ENCODE measurements at places on chromosomes 4 and X.
A peak's percentile ranks its signal among the peaks of the same experiment; 100 is the strongest.

- DNase-seq, result no peak
Observed at GRCh38 chr4:25951390-25951952, 37.5 kb downstream of the SMIM20 start.

GRCh38 chr4:97073194-97073593 lies 1070.1 kb downstream of the STPG2 start:
- DNase-seq, result no peak

- DNase-seq, result no peak
Observed at GRCh38 chr4:180630012-180630665, 1613.1 kb upstream of the TENM3 start.

DNA sequence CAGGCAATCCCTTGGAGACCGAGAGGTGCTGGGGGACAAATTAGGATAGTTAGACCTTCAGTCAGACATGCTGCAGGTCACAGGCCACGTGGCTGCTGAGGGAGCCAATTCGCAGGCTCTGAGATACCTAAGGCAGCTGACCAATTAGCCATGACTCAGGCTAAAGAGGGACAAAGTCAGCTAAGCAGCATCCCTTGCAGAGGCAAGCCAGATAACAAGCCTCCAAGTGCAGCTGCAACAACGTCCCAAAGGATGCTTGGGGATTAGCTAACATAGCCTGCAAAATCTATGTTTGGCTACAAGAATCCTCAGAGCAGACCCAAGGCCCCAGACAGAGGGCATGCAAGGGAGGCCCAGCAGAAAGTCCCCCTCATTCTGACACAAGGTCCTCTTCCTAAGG lies 93.5 kb downstream of the SEL1L3 start:
- no peak for DNase-seq

- DNase-seq, result no peak
Observed at GRCh38 chr4:142557239-142557801, 288.8 kb downstream of the INPP4B start.

DNA sequence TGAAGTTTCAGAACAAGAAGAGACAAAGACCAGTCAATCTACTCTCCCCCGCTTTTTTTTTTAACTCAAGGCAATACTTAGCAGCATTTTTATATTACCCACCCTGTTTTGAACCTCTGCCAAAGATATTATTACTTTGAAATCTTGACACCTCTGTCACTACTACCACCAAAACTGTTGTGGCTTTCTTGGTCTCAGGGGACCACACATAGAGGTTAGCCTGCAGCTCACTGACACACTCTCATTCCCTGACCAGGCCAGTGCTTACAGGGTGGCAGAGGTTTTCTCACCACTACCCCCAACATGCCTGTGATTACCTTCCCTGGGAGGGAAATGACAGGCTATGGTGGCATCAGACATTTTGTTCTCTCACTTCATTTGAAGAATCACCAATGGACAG lies 137.4 kb upstream of the STIM2 start:
- DNase-seq, result no peak

- DNase-seq, result no peak
Observed at GRCh38 chrX:24658421-24658820, 11.3 kb upstream of the PCYT1B start.

DNA sequence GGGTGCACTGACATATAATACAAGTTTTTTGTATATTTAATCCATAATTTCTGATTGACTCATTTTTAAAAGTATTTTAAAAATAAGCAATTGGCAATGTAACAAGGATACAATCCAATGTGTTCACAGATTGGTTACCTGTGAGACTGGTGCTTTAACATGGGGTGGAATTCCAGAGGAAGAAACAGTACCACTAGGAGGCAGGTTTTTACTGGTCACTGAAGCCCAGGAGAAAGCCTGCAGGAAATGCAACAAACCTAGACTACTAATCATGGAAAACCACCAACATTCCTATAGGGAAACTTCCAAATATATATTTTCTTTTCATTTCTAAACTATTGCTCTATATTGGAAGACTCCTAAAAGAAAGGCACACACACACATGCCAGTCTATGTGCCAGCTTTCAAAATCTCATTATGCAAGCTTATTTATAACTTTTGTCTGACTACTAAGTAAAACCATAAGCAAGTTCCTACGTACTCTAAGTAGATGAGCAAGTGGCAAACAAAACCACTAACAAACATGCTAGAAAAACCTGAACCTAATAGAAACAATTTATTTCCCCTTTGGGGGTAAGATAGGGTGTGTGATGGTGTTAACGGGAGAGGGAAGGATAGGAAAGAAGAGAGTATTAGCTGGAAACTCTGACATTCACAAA lies 19.2 kb downstream of the G3BP2 start:
- DNase-seq, result no peak

DNA sequence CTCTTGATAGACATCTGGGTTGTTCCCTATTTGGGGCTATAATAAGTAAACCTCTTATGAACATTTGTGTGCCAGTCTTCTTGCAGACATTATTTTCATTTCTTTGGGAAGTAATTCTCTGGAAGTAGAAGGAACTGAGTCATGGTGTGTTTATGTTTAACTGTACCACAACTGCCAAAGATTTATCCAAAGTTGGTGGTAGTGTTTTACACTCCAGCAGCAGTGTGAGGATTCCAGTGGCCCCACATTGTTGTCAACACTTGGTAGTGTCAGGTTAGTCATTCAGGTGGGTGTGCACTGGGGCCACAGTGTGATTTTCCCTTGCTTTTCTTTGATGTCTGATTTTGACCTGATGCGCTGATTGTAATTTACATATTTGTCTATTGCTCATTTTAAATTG lies 5.0 kb upstream of the UVSSA start:
- DNase-seq, result no peak

- no peak for DNase-seq
Observed at GRCh38 chrX:136584545-136584944, 52.5 kb downstream of the VGLL1 start.

DNA sequence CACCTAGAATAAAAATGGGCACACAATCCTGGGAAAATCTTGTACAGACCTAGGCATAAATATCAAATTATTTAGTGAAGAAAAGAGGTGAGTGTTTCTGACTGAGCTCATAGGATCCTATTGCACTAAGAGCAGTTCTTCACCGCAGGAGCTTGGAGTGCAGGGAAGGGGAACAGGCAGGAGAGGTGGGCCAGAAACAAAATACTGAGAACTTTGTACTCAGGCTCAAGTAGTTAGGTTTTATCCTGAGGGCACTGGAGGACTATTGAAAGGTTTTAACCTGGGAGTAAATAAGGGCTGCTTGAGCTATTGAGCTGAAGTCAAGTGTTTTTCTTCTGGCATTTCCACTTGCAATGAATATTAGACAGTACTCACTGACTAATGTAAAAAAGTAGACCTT lies 12.2 kb downstream of the EPHA5 start:
- DNase-seq, result no peak

DNA sequence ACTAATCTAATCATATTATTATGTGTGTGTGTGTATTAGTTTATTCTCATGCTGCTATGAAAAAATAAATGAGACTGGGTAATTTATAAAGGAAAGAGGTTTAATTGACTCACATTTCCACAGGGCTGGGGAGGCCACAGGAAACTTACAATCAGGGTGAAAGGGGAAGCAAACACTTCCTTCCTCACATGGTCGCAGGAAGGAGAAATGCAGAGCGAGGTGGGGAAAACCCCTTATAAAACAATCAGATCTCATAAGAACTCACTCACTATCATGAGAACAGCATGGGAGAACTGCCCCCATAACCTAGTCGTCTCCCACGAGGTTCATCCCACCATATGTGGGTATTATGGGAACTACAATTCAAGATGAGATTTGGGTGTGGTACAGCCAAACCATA lies 190.9 kb upstream of the TAPT1 start:
- no peak for DNase-seq

GRCh38 chr4:76174216-76174615 lies 26.0 kb upstream of the NUP54 start:
- DNase-seq, result no peak

- DNase-seq, result no peak
Observed at GRCh38 chr4:150491132-150492049, 90.6 kb upstream of the MAB21L2 start.

GRCh38 chr4:148481636-148482035 lies 39.4 kb upstream of the NR3C2 start:
- DNase-seq, result no peak

DNA sequence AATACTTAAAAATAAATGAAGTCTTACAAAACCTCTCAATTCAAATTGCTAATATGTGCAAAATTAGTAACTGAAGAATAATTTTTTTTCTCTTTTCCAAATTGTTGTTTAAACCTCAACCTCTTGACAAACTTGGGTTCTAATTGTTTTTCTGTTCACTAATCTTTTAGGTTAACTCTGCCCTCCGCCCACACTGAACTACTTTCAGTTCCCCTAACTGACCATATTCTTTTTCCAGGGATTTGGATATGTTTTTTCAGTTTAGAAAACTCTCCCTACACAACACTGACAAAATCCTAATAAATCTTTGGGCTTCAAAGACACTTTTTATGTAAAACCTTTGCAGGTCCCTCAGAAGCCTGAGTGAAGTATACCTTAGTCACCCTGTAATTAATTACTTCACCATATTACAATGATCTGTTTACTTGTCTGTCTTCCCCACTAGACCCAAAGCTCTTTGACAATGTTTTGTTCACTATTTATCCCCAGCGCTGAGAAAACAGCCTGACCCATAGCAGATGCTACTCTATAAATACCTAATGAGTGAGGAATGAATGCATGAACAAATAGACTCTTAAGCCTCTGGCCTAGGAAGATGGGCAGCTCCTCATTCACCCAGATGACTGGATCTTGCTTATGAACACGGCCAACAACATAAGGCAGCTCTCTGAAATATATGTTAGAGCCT lies 134.9 kb downstream of the MAML3 start:
- DNase-seq, result no peak

GRCh38 chrX:39645178-39645895 lies 452.4 kb downstream of the BCOR start:
- DNase-seq, result no peak

DNA sequence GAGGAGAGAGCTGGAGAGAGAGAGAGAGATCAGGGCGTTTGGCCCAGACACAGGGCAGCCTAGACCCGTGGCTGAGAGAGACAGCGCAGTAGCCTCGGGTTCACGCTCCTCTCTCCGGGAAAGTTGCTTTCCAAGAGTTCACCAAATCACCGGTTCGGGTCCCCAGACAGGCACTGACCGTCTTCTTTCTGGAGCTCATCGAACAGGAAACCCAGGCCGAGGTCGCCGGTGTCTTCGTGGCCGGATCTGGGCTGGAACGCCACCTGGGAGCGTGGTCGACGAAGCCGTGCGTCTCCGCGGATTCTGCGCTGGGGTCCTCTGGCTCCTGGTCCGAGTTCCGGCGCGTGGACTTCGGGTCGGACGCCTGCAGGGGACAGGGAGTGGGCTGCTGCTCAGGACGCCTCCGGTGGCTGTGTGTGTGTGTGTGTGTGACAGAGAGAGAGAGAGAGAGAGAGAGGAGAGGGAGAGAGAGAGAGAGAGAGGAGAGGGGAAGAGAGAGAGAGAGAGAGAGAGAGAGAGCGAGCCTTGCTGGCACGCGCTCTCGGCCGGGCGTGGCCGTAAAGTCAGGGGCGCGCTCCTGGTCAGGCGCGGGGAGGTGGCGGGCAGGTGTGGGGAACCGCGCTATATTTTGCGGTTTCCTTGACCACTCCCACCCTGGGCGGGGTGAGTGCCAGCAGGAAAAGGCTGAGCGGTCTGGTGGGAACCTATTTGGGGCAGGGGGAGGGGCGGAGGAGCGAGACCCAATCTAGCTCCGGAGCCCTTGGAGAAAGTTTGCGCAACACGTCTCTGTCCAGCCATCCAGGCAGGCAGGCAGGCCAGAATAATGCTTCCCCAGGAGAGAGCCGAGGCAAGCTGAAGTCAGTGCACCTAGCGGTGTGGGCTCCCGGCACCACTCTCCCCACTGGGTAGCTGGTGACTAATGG lies 62.1 kb downstream of the RHOXF2B start:
- no peak for DNase-seq

DNA sequence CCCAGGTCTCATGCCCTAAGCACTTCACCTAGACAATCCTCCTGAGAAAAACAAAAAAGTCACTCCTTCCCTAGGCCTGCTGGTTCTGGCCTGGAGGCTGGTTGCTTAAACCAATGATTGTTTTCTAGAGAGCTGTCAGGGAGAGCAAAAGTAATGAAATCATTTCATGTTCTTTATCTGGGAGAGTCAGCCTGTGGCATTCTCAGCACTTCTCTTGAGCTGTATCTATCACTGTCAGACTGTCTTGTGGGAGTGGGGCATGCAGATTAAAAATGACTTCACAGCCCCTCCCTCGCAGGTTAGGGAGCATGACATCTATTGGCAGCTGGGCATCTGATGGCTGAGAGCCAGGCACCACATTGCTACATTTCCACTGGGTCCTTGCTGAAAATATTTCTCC lies 20.4 kb upstream of the TMEM154 start:
- DNase-seq, result no peak

- DNase-seq, result peak; percentile 17
Observed at GRCh38 chrX:123961268-123962005, at the start of gene STAG2. Gene STAG2 (plus strand): TSS chrX:123961706. CDS start chrX:124022628, 60,922 bp downstream.

- DNase-seq, result no peak
Observed at GRCh38 chr4:149277705-149278104, 537.9 kb downstream of the IQCM start.

DNA sequence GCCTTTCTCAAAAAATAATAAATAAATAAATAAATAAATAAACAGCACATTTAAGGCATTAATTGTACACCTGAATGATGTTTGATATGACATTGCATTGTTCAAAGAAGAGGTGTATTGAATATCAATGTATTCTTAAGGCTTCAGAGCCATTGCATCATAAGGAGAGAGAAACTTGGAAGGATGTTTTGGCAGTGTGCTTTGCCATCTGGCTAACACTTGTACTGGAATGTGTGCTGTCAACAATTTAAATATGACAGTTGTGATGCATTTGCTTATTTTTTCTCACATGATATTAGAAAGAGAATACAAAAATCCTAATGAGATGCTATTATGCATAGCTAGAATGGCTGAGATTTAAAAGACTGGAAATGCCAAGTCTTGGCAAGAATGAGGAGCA lies 67.8 kb downstream of the FAM133A start:
- DNase-seq, result no peak

- DNase-seq, result no peak
Observed at GRCh38 chrX:151727346-151727745, 7.2 kb upstream of the CNGA2 start.

GRCh38 chrX:70141373-70141772 lies 8.1 kb downstream of the IGBP1 start:
- no peak for DNase-seq

GRCh38 chr4:152462695-152463094 lies 73.2 kb downstream of the FBXW7 start:
- no peak for DNase-seq

DNA sequence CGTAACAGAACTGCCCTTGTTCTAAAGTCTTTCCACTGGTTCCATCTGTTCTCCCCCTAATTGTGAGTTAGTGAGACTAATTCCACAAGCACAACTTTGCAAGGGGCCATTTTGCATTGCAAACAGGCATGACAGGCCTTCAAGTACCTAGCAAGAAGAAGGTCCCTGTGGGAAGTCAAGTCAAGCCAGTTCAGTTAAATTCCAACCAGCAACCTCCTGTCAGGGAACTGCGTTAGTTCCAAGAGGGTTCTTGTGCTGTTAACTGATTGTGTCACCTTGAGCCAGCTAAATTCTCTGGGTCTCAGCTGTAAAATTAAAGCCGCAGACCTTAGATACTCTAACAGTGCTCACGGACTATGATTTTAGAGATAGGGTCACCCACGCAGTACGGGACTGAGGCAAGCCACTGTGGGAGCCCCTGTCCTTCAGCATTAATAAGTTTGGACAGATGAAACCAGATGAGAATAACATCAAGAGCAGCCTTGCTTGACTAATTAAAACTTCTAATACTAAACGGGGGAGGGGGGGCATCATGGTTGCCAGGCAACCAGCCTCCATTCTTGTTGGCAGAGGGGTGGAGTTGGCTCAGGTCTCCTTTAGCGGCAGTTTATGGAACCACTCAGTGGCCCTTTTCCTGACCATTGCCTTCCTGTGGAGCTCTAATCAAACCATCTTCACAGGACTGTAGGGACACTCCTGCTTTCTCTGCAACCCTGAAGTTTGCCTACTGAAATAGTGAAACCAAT lies 24.1 kb upstream of the TMEM150C start:
- no peak for DNase-seq

Data from T-helper 17 cell (primary cell).